ENCODE measurements at places on chromosomes 6 and 20.

DNA sequence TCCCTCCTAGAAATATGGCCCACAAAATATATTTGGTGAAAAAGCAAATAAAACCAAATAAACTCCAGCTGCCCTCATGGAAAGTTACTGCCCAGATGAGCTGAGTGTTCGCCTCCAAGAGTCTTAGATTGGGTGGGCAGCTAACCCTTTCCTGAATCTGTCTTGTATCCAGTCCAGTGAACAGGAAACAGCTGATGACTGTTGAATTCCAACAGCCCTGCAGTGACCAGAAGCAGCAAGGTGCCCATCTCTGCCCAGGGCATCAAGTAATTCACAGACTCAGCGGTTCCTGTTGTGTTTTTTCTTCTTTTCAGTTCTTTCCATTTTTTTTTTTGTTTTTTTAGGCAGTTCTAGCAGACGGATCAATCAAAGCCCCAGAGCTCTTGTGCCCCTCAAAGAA is 199.2 kb downstream of the UBE3D start:
- DNase-seq, result no peak

DNA sequence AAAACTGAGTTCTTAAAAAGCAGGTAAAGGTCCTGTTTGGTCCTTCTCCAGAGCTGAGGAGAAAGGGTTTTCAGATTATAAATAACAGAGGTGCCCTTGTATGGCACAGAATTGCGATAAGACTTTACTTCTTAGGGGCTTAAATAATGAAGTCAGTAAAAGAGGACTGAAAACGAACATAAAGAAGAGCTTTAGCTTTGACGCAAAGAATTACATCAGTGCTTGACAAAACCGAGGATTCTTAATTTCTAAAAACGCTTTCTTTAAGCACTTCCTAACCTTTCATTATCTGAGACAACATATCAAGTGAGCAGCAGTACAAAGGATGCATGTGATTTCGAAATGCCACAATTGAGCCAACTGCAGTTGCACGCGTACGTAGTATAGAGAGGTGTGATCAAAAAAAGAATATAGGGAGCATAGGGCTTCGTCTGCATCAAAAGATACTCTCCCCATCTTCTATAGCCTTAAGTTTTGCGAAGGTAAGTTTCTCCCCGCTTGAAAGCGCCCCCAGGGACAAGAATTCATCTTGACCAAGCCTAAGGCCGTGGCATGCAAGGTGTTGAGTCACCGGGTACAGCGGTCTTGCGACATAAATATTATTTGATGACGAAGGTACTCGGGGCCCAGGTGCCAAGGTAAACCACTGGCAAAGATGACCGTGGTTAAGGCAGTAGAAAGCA is 778 bp upstream of the LOC128125822 start:
- DNase-seq, result peak; percentile 79

DNA sequence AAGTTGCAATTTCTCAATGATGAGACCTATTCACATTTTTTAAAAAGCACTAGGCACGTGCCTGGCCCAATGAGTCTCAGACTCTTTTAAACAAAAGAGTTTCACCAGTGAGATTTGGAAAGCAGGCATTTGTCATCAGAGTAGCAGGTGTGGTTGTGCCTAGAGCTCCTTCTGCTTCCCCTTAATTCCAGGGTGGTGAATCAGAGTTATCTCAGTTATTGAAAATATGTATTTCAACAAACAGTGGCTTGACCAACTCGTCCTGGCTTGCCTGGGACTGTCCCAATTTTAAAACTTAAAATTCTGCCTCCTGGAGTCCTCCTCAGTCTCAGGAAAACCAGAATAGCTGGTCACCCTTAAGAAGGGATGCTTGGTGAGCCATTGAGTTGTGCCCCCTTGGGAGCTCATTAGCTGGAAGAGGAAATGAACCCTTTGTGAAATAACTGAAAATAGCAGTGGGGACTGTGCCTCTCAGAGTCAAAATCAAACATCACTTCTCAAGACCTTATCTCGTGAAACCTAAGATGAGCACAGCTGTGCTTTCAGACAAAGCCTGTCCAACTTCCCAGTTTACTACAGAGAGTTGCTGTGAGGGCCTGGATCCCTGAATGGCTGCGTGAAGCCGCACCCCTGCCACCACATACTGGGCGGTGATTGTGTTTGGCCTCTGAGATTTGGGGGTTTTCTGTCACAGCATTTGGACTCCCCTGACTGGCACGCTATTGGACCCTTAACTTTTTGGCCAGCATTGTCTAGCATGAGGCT is 116.3 kb downstream of the ANKRD60 start:
- no peak for DNase-seq

- DNase-seq, result no peak
These were observed 108.9 kb upstream of the KCNG1 start for GRCh38 chr20:51131811-51132210.

- DNase-seq, result no peak
These were observed 68.2 kb downstream of the PRDM1 start for GRCh38 chr6:106154326-106154725.

DNA sequence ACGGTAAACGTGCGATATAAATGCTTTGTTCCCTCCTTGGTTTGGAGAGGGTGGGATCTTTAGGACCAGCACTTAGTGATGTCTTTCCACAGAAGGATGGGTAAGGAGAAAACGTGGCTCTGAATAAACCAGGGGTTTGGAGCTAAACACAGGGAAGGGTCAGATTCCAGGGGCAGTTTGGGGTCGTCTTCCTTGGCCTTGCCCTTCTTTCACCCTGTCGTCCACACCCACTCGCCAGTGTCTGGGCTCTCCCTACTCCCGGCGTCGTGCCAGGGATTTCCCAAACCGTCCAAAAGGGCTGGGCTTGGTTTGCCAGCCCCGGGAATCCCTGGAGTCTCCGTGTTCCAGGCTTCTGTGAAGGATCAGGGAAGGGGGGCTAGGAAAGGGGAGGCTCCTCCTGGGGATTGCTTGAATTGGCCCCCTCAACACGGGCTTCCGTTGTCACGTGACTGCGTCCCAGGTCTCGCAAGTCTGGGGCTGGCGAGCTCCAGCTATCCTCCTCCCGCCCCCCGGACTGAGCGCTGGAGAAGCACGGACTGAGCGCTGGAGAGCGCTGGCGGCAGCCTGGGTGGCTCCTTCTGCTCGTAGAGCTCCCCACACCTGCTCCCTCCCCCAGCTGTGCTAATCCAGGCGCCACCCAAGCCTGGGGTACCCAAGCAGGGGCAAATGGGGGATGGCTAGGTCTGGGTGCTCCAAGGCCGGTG is 9.4 kb upstream of the ARMC12 start:
- peak; percentile 95 for DNase-seq

- no peak for DNase-seq
These were observed 171.5 kb downstream of the CDKAL1 start for GRCh38 chr6:20705741-20706140.

DNA sequence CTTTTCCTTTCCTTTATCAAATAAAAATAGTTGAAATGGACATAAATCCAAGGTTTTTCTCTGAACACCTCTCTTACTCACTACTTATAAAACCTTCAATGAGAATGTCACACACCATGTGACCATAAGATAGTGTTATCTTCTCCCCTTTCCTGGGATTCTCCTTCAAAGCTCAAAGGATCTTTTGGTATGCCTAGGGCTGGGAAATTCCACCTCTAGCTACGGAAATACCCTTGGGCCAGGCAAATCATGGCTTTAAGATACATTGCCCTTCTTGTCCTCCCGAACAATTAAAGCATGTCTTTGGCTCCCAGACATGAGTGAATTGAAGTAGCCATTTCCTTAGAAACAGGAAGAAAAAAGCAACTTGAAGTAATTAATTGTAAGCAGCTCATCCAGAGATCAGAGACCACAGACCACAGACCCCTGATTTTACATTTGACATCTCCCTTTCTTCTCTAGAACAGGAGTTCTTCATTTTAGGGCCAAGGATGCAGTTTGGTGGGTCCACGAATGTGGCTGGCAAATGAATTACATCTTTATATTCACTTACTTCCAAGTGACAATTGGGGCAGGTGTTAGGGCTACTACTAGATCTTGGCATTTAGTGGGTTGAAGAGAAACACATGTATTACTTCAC is 4.1 kb downstream of the PLCB4 start:
- no peak for DNase-seq

- no peak for DNase-seq
These were observed 450.8 kb upstream of the SOX4 start for GRCh38 chr6:21142741-21143140.

- DNase-seq, result no peak
These were observed 575 bp downstream of the WTAP start for GRCh38 chr6:159727717-159728445.

GRCh38 chr20:49381558-49382493 is 100.6 kb downstream of the KCNB1 start:
- no peak for DNase-seq

DNA sequence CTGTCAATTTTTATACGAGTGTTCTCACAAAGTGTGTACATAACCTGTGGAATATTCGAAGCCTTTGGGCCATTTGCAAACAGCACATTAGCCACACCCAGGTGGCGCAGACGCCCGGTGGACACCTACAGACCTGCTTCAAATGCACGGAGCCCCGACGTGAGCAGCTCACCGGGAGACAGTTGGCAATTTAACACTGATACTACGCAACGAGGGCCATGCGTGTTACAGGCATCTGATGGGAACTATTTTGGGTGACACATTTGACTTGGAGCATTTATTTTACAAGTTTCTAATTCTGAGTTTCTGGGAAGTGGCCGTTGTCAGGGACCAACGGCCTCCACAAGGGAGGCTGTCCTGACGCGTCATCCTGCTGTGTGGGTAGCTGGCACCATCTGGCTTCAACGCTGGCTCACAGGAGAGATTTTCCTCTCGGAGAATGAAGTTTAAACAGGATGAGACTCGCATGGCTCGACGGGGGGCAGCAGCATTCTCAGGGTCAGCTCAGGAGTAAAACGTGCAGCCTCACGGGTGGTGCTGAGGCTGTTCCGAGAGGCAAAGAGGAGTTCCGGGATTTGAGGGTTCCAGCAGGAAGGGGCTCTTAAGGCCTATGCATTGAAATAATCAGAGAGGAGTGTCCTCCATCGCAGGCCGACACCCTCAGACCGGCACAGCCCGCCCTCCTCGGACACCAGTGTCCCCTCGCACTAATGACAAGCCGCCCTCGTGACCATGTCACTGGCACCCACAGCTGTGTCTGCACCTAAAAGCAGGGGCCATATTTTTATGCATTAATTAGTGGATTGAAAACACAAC is 207.4 kb downstream of the DLL1 start:
- no peak for DNase-seq

GRCh38 chr6:43454696-43455530 is 435 bp downstream of the DLK2 start:
- peak; percentile 41 for DNase-seq

DNA sequence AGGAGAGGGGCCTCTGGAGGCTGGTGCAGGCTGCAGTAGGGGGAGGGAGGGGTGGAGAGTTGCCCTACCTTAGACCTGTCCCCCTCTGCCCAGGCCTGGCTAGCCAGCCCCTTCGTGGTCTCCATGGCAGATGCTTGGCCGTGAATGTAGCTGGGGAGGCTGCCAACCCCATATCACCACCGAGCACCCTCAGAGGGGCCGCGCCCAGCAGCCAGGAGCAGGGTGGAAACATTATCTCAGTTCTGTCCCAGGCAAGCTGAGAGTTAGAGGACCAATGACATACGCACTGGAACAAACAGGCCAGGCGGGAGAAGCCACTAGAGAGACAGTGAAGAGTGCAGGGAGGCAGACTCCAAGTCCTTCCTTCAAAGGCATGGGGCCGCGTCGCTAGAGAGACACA is 66.5 kb downstream of the LRFN2 start:
- DNase-seq, result no peak

- no peak for DNase-seq
These were observed 19.3 kb downstream of the TOP1 start for GRCh38 chr20:41047975-41048305.

- DNase-seq, result no peak
These were observed 598 bp downstream of the HLA-B start for GRCh38 chr6:31356216-31356945.

GRCh38 chr20:50919567-50919966 is 11.7 kb downstream of the ADNP start:
- peak; percentile 60 for DNase-seq

GRCh38 chr6:23688650-23689049 is 437.4 kb upstream of the NRSN1 start:
- no peak for DNase-seq

DNA sequence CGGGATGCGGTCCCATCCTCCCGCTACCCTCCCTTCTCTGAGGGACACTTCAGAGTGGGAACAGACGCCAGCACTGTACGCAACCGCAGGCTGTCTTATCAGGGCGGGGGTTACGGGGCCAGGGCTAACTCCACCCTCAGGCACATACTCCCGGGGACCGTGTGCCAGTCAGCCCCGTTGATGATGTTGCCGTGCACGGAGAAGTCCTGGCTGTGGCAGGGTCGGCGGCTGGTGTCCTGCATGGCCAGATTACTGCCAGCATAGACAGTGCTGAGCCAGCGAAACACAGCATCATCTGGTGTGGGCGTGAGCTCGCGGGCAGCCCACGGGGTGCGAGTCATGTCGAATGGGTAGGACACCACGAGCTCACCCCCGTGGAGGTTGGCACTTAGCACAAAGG is 5.0 kb downstream of the CPXM1 start:
- DNase-seq, result no peak

GRCh38 chr6:151325075-151326050 is 66.0 kb downstream of the ZBTB2 start:
- DNase-seq, result peak; percentile 41
